ENCODE measurements at places on chromosomes 2 and 18.

DNA sequence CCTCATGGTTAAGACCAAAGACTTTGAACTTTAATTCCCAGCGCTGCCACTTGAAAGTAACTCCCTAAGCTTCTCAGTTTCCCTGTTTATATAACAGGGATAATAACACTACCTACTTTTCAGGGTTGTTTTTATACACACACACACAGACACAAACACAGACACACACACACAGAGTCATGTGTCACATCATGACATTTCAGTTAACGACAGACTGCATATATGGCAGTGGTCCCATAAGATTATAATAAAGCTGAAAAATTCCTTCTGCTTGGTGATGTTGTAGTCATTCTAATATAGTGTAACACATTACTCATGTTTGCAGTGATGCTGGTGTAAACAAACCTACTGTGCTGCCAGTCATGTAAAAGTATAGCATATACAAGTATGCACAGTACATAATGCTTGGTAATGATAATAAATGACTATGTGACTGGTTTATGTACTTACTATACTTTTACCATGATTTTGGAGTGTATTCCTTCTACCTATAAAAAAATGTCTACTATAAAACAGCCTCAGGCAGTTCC is 89.2 kb upstream of the ITGA4 start:
- no peak for DNase-seq

- no peak for DNase-seq
These were observed 282.0 kb upstream of the REV1 start for GRCh38 chr2:99771681-99772333.

- DNase-seq: no peak
These were observed 65.8 kb downstream of the ALMS1 start for GRCh38 chr2:73451263-73451972.

DNA sequence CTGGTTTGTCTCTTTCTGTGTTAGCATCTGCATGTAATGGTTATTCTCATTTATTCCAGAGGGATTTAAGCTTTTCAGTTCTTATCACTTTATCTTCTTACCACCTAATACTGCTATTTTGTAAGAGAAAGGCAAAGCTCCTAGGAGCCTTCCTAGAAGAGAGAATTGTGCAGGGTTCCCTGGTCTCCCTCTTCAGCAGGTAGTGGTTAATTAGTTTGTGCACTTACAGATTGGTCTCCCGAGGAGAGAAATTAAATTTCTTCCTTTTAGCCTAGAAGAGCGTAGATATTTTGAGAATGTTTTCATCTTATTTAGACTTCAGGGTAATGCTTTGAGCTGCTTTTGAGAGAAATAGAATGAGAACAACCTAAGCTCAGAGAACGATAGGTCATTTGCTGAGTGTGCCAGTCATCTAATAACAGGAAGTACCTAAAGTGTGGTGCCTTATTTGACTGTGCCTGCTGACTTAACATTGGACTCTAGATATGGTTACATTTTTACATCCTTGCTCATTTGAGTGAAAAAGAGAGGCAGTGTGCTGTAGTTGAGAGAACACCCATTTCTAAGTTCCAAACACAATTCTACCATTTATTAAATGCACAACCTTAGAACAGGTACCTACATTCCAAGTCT is 651.4 kb downstream of the STK39 start:
- no peak for DNase-seq

DNA sequence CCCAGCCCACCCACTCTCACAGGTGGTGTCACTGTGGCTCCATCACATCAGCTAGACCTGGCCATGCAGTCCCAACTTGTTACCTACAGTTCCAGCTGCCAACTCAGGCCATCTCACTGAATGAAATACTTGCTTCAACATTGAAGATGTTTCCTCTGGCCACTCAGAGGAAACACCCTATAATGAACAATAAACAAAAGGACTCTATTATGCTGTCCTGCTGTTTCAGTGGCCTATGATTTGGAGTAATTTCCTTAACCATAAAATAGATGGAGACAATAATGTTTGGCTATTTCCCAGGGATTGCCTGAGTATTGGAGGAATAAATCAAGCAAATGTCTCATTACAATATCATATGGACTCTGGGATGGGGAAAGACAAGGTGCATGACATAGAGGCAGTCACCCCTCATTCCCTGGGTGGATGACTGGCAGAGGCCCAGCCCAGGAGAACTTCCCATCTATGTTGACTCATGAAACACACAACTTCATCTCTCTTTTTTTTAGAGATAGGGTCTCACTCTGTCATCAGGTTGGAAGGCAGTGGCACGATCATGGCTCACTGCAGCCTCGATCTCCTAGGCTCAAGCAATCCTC is 134.4 kb downstream of the TGIF1 start:
- no peak for DNase-seq

GRCh38 chr2:226423498-226423960 is 376.1 kb downstream of the IRS1 start:
- DNase-seq: no peak

DNA sequence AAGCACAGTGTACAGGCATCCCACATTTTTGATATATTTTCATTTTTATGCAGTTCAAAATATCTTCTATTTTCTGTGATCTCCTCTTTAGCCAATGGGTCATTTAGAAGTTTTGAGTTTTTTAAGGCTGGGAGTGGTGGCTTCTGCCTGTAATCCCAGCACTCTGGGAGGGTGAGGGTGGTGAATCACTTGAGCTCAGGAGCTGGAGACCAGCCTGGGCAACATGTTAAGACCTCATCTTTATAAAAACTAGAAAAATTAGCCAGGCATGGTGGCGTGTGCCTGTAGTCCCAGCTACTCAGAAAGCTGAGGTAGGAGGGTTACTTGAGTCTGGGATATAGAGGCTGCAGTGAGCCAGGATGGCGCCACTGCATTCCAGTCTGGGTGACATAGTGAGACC is 17.8 kb downstream of the UBR3 start:
- no peak for DNase-seq

- DNase-seq: no peak
These were observed 32.9 kb downstream of the KCNK3 start for GRCh38 chr2:26725521-26725820.

DNA sequence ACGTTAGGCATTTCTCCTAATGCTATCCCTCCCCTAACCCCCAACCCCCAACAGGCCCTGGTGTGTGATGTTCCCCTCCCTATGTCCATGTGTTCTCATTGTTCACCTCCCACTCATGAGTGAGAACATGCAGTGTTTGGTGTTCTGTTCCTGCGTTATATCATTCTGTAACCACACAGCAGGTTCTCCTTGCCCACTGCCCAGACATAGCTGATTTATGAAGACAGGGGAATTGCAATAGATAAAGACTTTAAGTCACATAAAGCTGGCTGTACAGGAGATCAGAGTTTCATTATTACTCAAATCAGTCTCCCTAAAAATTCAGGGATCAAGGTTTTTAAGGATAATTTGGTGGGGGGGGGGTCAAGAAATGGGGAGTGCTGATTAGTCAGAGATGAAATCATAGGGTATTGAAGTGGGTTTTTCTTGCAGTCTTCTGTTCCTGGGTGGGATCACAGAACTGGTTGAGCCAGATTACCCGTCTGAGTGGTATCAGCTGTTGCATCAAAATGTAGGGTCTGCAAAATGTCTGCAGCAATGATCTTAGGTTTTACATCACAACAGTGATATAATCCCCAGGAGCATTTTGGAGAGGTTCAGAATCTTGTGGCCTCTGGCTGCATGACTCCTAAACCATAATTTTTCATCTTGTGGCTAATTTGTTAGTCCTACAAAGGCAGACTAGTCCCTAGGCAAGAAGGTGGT is 392.1 kb upstream of the KCNJ3 start:
- no peak for DNase-seq

GRCh38 chr18:51064256-51064655 is 34.2 kb downstream of the SMAD4 start:
- no peak for DNase-seq

DNA sequence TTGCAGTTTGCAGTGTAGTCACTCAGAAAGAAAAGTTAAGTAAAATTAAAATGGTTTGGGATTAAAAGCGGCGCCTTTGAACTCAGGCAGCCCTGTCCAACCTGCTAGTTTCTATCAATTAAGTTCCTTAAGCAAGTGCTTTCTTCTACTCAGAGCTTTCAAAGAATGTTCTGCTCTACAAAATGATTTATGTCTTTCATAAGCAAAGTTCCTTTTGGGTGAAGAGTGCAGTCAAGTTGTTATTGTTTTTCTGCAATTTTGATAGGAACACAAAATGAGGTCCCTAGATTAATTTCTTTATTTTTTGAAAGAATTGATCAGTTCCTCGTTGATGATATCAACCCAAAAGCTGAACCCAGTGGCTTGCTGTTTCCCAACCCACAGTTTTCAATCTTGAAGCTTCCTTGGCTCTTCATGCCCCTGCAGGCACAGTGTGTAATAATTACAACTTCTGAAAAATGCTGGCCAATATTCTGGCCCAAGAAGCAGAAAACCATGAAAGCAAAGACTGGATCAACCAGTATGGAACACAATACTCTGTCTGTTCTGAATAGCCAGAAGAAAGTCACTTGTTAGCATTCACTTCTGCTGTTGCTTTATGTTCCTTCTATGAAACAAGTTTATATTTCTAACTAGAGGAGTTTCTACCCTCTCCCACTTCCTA is 89.1 kb downstream of the TGIF1 start:
- no peak for DNase-seq

DNA sequence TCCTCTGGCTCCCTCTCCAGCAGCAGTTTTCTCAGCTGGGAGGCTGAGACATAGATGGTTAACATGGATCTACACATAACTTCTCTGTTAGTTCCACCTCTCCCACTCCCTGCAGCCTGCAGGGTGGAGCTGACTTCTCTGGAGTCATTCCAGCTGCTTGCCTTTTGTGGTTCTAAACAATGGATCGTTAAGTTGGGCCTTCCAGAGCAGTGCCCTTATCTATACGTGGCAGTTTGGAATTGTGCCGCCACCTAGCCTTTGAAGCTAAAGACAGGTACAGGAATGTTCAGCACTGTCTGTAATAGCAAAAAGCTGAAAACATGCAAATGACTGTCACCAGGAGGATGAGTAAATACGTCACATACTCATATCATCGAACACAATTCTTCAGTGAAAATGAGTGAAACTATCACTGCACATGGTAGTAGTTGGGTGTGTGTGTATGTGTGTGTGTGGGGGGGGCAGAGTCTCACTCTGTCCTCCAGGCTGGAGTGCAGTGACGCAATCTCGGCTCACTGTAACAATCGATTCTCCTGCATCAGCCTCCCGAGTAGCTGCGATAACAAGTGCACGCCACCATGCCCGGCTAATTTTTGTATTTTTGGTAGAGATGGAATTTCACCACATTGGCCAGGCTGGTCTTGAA is 50.3 kb downstream of the SH2D6 start:
- no peak for DNase-seq

- no peak for DNase-seq
These were observed 695.1 kb downstream of the ZEB2 start for GRCh38 chr2:143824791-143825190.

GRCh38 chr18:36594621-36595020 is 234.2 kb downstream of the TPGS2 start:
- DNase-seq: no peak

GRCh38 chr2:84849271-84849952 is 31.5 kb downstream of the TRABD2A start:
- no peak for DNase-seq

- no peak for DNase-seq
These were observed 571.5 kb downstream of the SLC4A3 start for GRCh38 chr2:220198896-220199295.

GRCh38 chr2:16284941-16285625 is 344.7 kb downstream of the MYCN start:
- DNase-seq: no peak

- DNase-seq: no peak
These were observed 822.8 kb upstream of the CDH2 start for GRCh38 chr18:28999726-29000125.

DNA sequence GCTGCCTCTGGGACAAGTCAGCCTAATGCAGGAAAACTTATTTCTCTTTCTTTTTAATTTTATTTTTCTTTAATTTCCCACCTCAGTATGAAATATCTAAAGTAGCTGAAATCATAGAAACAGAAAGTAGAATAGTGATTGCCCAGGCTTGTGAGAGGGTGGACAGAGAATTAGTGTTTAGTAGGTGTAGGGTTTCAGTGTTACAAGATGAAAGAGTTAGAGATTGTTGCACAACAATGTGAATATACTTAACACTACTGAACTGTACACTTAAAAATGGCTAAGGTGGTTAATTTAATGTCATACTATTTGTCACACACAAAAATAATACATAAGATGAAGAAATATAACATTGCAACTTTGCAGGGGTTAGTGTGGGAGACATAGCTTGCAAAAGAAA is 80.8 kb downstream of the NAT8 start:
- DNase-seq: peak; percentile 5

DNA sequence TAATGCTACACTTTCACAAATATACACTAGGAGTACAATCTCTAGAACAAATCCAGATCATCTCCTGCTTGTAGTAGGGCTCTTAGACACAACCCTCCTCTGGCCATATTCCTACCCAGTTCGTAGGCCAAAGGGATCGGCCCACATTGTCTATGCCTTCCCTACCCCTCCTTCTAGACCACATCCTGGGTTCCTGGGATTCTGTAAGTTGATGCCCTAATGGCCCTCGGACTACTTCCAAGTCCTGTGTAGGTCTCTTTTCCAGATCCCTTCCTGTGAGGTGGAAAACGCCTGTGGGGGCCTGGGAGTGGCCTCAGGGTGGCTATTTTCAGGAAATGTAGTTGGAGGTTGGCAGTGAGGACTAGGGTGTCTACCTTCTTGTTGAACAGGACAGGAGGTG is 289.7 kb downstream of the ZNF385B start:
- DNase-seq: no peak

DNA sequence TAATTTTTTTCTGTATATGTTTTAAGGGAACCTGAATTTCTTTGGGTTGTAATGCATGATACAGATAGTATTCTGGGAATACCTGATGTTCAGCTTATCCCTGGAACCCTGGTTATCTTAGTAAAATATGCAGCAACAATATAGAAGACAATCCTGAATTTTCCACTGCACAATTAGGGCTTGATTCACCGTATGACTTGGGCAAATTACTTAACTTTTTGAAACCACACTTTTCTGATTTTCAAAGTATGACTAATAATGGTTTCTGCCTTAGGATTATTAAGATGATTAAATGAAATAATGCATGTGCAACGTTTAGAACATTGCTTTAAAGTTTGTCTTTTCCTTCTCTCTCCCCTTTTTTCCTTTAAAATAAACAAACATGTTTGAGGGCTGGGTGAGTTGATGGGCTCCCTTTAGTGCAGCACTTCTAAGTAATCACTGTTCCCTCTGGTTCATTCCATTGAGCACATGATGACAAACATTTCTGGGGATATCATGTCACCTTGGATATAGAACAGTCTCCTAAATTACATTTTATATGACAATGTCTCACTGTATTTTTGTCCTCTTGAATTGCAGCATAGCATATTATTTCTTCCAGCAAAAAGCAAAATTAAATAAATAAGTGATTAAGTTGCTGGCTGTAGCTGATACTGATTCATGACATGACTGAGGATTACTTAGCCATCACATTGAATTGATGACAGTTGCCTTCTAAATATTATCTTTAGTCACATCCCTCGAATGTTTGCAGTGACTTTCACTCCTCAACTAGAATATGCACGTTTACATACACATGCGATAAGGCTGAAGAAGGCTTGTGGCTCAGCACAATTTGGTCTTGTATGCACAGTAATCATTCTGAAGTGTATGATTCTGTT is 254.5 kb downstream of the NEDD4L start:
- DNase-seq: no peak

DNA sequence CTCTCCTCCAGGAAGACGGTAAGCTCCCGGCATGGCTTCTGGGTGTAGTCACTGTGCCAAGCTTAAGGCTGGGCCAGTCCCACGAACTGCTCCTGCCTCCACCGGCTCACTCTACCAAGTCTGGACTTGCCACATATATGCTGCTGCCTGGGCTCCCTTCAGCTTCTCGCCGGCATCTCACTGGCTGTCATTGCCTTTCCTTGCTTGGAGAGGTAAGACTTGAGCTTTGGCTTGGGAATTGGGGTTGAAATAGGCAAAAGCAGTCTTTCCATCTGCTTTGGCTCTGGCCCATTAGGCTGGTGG is 481.0 kb downstream of the TGIF1 start:
- DNase-seq: no peak
